ENCODE measurements at places on chromosomes 11 and 22. TPM values are rescaled to one million over a fixed set of nuclear protein-coding genes. Genes with fewer than 3 reads are reported as not detected.

GRCh38 chr22:48949375-48950149, 878.1 kb downstream of the BRD1 start:
- DNase-seq, result no peak

DNA sequence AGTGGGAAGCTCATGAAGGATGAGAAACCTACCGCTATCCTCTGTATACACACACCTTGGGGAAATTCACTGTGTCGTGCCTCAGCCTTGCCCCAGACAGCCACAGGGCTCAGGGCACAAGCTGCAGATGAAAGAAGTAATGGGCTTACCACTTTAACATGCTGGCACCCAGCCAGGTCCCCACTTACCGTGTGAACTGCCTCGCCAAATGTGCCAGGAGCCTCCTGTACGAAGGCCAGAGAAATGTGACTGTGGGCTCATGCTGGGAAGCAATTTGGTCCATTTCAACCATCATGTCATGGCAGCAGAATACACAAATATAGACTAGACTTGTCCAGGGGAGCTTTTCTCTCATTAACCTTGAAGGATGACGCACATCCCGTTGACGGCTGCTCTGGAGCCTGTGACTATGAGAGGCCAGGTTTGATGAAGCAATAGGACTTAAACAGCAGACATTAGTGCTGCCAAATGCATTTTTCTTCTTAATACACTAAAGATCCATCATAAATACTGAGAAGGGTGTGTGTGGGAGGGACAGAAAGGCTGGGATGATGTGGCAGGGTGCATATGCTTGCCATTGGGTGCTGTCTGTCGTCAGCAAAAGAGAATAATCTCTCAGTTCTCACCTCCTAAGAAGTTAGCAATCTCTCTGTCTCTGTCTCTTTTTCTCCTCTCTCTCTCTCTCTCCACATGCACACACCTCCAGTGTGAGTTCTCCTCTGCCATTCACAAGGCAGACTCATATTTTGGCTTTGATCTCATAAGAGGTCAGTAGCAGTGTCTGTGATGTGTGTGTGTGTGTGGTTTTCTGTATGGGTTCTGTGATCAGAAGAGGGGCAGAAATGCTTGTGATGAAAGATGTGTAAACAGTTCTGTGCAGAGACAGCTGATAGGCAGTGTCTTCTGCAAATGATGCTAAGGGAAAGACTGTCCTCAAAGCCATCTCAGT, 142.4 kb downstream of the KIRREL3 start:
- peak; percentile 78 for DNase-seq

- DNase-seq, result peak; percentile 78
Observed at GRCh38 chr11:47533690-47534151, 19.2 kb downstream of the CELF1 start.

DNA sequence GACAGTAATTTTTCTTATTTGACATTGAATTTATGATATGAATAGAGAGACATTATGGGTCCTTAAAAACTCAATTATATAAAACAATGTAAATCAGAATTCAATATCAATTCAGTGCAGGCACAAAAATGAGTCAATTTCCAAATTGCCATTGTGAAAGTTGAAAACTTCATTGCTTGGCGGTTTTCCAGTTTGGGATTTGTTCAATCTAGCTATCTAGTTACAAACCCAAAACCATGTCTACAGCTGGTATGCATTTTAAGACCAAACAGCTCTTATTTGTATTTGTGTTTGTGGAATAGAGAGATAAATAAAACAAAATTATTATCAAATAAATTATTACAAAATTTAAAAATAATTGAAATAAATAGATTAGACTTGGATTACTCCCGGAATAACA, 1206.6 kb upstream of the RAG2 start:
- DNase-seq, result no peak

- DNase-seq, result no peak
Observed at GRCh38 chr11:78304201-78304600, 113.4 kb downstream of the GAB2 start.

GRCh38 chr22:28674121-28674563, 5.5 kb downstream of the TTC28 start:
- DNase-seq, result peak; percentile 72

GRCh38 chr11:79444923-79445322, 4.1 kb upstream of the TENM4 start:
- no peak for DNase-seq

DNA sequence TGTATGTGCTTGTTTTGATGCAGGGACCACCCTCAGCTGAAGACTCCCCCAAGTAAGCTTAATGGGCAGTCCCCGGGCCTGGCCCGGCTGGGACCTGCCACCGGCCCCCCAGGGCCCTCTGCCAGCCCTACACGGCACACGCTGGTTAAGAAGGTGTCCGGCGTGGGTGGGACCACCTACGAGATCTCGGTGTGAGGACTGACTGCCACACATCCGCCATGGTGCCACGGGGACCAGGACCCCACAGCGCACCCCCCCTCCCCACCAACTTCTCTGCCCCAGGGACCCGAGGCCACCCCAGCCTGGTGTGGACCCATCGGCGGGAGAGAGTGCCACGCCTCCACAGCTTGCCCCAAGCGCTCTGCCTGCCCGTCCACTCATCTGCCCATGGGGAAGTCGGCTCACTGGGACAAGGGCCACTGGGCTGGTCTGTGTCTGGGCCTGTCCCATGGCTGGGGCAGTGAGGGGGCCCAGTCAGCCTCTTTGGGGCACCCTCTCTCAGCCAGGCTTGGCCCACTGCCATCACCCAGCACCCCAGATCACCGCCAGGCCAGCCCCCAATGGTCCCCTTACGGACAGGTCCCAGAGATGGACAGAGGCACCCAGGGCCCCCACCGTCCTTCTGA, 5.5 kb downstream of the CCDC188 start:
- DNase-seq, result no peak

- DNase-seq, result no peak
Observed at GRCh38 chr22:46841522-46841921, 79.1 kb downstream of the TBC1D22A start.

DNA sequence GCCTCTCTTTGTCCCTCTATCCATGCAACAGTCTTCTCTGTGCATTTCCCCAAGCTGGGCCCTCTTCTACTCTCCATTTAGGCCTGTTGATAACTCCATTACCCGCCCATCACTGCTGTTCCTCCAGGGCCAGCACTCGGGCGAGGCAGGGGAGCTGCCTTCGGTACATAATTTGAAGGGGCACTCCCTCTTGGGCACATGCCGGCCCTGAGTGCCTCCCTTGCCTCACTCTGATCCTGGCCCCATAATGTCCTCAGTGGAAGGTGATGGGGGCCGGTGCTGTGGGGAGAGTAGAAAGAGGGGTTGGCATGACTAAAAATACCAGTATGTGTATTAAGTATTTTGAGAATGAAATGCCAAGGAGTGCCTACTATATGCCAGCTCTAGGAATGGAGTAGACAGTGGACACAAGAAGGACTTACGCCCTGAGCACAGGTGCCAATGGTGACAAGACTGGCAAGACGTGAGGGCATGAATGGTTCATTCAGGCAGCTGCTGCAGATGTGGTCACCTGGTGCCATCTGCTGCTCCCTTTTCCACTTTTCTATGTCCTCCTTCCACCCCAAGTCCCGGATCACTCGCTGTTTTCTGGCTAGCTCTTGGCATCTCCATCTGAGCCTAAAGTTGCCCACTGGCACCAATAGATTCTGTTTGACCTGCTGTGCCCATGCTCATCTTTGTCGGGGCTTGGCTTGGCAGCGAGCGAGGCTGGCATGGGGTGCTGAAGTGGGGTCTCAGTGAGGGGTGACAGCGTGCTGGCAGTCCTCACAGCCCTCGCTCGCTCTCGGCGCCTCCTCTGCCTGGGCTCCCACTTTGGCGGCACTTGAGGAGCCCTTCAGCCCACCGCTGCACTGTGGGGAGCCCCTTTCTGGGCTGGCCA, 22.6 kb downstream of the TMEM218 start:
- DNase-seq, result no peak

DNA sequence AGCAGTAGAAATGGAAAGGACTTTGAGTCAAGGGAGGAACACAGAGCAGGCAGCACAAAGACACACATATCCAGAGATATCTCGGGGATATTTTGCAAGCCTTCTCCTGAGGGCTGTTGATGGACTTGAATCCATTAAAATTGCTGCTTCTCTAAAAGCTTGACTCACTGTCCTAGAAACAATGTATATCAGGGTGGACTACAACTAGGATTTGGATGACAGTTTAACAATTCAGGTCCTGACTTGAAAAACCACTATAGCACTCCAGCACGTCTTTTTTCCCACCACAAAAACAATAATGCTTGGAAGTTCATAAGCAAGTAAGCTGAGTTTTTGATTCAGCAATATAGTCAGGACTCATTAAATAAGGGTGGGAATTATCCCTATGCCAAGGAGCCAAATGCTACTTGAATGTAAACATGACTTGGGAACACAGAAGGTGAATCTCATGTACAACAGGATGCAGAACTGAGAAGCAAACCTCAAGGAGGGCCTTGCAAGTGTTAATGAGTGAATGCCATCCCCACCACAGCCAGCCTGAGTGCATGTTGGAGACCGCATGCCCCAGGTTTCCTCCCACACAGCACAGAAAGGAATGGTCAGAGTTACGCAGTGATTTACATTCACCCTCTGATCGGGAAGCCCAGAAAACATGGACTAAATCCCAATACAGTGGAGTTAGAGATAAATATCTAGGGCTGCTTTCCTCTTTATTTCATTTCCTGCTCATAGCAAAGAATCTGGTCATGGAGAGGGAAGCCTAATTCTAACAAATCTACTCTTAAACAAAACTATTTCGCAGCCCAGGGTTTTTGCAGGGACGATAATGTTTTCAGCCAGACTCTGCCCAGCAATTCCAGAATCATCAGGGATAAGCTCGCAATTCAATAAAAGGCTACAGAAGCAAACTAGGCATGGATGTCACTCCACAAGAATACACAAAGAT, 98.4 kb upstream of the OR9G4 start:
- no peak for DNase-seq

DNA sequence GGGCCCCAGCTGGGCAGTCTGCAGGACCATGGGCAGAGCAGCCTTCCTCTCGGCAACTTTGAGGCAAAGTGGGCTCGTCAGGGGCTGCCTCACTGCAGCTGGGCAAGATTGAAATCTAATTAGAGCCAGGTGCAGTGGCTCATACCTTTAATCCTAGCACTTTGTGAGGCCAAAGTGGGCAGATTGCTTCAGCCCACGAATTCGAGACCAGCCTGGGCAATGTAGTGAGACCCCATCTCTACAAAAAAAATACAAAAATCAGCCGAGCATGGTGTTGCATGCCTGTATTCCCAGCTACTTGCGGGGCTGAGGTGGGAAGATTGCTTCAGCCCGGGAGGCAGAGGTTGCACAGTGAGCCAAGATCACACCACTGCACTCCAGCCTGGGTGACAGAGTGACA, 34.2 kb downstream of the ARHGAP8 start:
- DNase-seq, result no peak

DNA sequence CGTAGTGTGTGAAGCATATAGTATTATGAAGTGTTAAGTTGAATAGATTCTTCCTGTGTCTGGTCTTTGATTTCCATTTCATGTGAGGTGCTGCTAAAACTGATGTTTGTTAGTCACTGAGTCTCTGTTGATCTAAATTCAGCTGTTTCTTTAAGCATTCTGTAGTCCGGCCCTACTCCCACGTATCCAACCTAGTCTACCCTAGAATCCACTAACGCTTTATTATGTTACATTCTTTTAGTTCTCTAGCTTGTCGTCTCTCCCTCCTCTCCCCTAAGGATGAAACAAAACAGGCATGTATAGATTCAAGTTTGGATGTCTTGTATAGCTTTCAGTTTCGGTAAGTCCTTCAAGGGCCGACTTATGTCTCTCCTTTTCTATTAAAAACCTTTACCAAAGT, 4.1 kb downstream of the WEE1 start:
- peak; percentile 89 for DNase-seq

DNA sequence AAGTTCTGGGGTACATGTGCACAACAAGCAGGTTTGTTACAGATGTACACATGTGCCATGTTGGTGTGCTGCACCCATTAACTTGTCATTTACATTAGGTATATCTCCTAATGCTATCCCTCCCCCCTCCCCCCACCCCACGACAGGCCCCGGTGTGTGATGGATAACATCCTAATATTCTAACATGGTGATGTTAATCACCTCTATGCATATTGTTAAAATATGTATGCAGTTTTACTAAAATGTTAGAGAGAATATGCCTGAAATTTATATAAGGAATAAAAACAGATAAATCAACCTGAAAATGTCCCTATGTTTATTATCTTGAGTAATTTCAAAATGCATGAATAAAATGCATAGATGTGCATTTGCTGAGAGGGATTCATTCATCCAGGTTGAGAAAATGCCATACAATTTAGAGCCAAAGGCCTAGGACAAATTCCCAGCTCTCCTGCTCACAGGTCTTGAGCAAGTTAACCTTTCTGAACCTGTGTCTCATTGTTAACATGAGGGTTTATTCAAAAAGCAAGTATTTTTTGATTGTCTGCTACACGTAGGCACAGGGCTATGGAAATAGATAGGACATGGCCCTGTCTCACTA, 38.7 kb downstream of the APIP start:
- no peak for DNase-seq

DNA sequence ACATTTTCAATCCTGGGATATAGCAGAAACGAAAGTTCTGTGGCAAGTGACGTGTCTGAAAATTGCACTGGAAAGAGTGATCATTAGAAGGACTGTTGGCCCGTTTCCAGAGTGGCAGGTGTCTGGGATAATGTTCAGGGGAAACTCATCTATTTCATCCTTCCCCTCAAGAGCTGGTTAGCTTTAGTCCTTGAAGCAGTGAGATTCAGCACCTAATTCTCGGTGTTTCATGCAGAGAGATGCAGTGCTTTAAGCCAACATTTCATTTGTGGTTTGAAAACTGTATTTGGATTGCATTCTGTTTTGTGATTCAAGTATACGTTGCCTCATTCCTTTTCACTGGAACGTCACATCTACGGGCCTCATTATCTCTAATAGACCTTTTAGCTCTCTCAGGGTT, 205.0 kb upstream of the RAG2 start:
- no peak for DNase-seq

GRCh38 chr11:76602431-76602861, 68.1 kb downstream of the LRRC32 start:
- peak; percentile 89 for DNase-seq

DNA sequence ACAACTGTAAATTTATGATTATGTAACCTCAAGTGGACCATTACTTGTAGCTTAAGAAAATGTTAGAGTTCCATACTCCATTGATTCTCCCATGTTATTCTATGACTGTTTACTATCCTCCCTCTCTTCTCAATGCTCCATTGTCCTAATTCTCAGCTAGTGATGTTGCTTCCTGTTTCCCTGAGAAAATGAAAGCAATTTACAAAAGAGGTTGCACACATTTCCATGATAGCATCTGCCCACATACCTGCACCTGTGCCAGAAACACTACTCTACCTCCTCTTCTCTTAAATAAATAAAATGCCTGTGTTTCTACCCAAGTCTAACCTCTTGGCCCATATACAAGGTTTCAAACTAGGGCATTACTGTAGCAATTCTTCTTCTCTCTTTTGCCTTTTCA, 1620.9 kb downstream of the FAM181B start:
- DNase-seq, result no peak

- DNase-seq, result no peak
Observed at GRCh38 chr11:11135820-11136476, 217.1 kb downstream of the CSNK2A3 start.

MCHR1 gene
- 0.32 TPM for total RNA-seq

IL18 gene
- 1.6 TPM for total RNA-seq

MMP11 gene
- 16.0 TPM for total RNA-seq

ZBTB16 gene
- total RNA-seq, result 0.32 TPM

GGA1 gene
- 39.0 TPM for total RNA-seq

PYGM gene
- total RNA-seq, result 1.7 TPM

IL17REL gene
- total RNA-seq, result not detected

OR52I1 gene
- not detected for total RNA-seq

CSKMT gene
- total RNA-seq, result 4.5 TPM
